Endothelial cell of umbilical vein (primary cell): ENCODE measurements at places on chromosomes 7 and 10. TPM values are rescaled to one million over a fixed set of nuclear protein-coding genes. Genes with fewer than 3 reads are reported as not detected.

DNA sequence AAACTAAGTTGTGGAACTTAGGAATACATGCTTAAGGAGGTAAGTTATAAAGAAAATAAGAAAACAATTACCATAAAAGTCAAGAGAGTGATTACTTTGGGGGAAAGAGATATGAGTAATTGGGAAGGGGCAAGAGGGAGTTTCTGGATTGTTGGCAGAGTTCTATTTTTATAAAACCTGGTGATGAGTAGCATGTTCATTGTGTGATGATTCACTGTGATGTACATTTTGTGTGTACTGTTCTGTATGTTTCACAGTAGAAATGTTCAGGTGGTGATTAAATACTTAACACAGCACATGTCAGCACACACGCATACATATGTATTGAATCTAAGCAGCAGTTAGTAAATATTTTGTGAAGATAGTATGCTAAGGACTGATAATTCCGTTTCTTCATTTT, 9.7 kb upstream of the OIT3 start:
- DNase-seq, result no peak

DNA sequence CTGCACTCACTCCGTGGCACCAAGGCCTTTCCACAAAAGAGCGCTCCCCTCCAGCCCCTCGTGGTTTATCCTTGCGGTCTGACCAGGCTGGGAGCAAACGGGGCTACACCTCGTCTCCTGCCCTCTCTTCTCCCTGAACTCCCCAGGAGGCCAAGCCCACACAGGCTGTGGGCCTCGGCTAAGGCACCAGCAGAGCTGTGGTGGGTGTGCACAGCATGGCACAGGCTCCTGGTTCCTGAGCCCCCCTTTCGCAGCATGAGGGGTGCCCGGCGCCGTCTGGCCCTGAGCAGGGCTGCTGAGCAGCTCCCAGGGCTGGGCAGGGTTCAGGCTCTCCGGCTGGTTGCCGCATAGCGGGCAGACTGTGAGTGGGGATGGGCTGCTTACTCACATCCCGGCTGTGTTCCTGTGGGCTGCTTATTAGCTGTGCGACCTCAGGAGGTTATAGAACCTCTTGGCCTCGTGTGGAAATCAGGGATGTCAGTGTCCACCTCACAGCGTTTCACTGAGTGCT, 90.4 kb downstream of the ZMIZ1 start:
- DNase-seq, result peak; percentile 86

PNLIP gene
- not detected in 2 replicates for polyA plus RNA-seq

DNA sequence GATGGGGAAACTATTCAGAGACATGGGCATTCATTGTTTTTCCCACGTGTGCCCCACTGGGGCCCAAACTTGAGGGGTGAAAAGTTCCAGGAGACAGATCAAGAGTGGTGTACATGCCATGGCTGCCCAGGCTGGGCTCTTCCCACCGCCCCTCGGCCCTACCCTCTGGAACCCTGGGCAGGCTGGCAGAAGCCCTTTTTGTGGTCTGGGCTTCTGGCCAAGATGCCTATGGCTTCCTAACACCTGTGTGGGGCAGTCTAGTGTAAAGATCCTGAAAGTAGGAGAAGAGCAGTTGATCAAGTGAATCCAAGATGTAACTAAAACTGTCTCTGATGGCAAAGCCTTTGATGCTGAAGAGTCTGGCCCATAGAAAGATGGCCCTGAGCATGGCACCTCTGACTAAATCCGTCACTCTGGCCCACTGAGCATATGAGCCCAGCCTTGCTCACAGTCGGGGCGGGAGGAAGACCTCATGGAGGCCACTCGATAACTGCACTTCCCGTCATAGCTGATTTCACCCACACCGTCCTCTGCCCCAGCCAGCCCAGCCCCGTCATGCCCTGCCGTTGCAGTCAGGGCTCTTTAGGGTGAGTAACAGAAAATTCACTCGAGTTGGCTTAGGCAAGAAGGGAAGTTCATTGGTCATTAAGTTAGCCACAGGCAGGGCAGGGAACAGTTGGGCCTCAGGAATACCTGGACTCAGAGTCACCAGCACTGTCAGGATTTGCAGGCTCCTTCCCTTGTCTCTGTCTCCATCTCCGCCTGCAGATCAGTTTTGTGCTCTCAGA, 37.9 kb upstream of the MTPAP start:
- DNase-seq, result no peak

CNNM2 gene
- 1.9 and 2.1 TPM in 2 replicates for polyA plus RNA-seq

- no peak for DNase-seq
Measured at GRCh38 chr10:58575491-58575890, 62.8 kb downstream of the BICC1 start.

GRCh38 chr10:124447751-124448466, 1.9 kb downstream of the NKX1-2 start:
- DNase-seq, result no peak

DNA sequence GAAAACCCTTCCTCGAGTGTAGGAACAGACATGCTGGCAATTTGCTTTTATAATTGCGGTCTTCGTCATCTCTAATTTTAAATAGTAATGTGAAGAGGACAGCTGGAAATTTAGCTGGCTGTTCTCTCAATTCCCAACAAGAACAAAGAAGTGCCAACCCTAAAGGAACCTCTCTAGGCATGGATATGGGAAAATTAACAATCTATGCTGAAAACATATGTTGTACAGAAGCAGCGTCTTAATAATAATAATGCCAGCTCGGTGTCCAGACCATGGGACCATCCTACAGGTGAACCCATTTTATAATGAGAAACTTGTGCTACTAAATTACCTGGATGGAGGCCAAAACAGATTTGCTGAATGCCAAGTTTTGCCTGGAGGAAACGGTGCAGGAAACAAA, 641.4 kb upstream of the MGMT start:
- DNase-seq, result no peak

GRCh38 chr10:26931223-26931622, 70.5 kb upstream of the ABI1 start:
- DNase-seq, result no peak

EZH2 gene
- 15.2 and 16.9 TPM in 2 replicates for polyA plus RNA-seq

AP5Z1 gene
- polyA plus RNA-seq, result 53.7 and 67.3 TPM in 2 replicates

DNA sequence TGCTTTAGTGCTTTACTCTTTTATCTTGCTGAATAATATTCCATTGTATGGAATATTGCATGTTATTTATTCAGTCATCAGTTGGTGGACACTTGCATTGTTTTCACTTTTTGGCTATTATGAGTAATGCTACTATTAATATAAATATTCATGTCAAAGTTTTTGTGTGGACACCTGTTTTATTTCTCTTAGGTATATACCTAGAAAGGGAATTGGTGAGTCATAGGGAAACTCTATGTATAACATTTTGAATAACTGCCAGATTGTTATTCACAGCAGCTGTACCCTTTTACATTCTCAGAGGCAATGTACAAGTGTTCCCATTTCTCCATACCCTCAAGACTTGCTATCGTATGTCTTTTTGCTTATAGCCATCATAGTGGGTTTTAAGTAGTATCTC, 268.7 kb downstream of the SEMA3A start:
- DNase-seq, result no peak

PIK3AP1 gene
- 0.04 TPM in 1 of 2 replicates, not detected in the other for polyA plus RNA-seq

DNA sequence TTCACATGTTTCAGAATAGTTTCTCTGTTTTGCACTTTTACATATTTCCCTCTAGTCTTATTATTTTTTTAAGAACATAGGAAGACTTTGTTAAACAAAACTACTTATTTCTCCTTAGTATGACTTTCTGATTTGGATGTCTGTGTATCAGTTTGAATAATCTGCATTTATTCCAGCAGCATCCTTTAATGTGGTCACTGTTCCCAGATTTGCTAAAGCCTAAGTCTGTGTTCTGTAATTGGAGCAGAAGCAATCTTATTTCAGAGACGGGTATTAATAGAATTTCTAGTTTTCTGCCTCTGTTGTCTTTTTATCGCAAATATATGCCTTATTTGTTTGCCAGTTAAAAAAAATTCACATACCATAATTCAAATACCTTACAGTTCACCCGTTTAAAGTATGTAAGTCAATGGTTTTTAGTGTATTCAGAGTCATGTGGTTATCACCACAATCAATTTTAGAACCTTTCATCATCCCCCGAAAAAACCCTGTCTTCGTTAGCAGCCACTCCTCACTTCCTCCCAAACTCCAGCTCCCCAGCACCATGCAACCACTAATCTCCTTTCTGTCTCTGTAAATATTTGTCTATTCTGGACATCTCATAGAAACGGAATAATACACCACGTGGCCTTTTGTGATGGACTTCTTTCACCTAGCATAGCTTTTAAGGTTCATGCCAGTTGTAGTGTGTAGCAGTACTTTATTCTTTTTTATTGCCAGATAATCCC, 58.7 kb downstream of the INPP5F start:
- no peak for DNase-seq
